ENCODE measurements at places on chromosomes 2 and 18. TPM values are rescaled to one million over a fixed set of nuclear protein-coding genes. Genes with fewer than 3 reads are reported as not detected.

DNA sequence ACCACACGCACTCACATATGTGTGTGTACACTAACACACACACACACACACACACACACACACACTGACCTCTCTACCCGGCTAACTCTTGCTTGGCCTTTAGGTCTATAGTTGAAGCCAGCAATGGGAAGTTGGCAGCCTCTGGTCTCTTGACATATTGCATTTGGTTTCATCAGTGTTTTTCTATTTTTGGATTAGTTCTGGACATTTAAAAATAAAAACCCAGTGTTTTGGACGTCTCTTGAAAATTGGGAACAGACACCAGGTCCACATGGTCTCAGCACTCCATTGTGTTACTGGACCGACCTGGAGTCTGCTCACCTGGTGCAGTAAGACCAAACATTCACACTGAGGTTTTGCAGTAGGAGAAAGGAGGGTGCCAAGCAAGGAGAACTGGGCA, 50.4 kb upstream of the AFF3 start:
- no peak for DNase-seq

- peak; percentile 13 for DNase-seq
Measured at GRCh38 chr2:133177196-133177595, 391.1 kb downstream of the NCKAP5 start.

- DNase-seq, result no peak
Measured at GRCh38 chr18:48992791-48993555, 42.2 kb upstream of the SMAD7 start.

The CHRNG gene
- 0.83 TPM for total RNA-seq

GRCh38 chr2:82837588-82838304, 1621.3 kb downstream of the SUCLG1 start:
- DNase-seq, result peak; percentile 96
